ENCODE measurements at places on chromosomes 12 and 14.

- DNase-seq = peak; percentile 36
These were observed 42.4 kb upstream of the SGPP1 start for GRCh38 chr14:63770187-63770807.

- DNase-seq = no peak
These were observed 25.4 kb upstream of the TESC start for GRCh38 chr12:117124421-117125271.

- no peak for DNase-seq
These were observed 410.3 kb downstream of the PCNX1 start for GRCh38 chr14:71317385-71318096.

DNA sequence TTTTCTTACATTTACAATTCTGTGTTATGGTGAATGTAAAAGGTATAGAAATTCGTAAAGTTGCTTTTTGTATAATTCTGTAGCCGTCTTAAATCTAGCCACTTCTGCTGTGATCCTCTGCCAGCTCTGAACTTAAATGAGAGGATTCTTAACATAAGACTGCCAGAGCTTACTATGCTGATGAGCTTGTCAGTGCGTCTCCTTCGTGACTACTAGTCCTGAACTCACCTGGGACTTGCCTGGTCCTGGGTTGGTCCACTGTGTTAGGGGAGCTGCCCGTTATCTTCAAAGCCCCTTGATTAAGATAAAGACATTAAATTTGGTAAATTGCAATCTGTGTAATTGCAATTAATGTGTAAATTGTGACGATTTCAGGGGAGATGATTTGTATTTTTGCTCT is 44.7 kb downstream of the UNC79 start:
- no peak for DNase-seq

DNA sequence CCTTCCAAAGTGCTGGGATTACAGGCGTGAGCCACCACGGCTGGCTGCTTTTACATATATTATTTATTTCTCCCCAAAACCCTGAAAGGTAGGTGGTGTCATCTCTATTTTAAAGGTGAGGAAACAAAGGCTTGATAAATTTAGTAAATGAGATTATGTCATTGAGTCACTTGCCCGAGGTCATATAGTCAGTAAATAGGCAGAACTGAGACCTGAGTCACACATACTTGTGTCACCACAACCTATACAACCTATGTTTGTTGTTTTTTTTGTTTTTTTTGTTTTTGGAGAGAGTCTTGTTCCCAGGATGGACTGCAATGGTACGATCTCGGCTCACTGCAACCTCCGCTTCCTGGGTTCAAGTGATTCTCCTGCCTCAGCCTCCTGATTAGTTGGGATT is 12.8 kb downstream of the TSFM start:
- no peak for DNase-seq

GRCh38 chr14:87698481-87698880 is 294.5 kb downstream of the GALC start:
- no peak for DNase-seq

DNA sequence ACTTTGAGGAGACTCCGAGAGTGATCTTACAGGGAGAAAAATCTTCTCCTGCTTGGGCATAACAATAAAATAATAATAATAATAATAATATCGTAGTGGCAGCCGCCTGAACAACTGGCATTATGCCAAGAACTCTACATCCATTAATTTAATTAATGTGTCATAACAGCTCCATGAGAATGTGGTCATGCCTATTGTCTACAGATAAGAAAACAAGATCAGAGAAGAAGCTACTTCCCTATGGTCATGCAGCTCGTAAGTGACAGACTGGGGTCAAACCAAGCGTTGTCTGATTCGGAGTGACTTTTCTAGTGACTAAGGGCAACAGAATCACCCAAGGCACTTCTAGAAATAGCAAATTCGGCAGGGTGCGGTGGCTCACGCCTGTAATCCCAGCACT is 11.7 kb downstream of the PROX2 start:
- DNase-seq = no peak

- DNase-seq = no peak
These were observed 3.1 kb downstream of the CEBPE start for GRCh38 chr14:23115918-23116317.

DNA sequence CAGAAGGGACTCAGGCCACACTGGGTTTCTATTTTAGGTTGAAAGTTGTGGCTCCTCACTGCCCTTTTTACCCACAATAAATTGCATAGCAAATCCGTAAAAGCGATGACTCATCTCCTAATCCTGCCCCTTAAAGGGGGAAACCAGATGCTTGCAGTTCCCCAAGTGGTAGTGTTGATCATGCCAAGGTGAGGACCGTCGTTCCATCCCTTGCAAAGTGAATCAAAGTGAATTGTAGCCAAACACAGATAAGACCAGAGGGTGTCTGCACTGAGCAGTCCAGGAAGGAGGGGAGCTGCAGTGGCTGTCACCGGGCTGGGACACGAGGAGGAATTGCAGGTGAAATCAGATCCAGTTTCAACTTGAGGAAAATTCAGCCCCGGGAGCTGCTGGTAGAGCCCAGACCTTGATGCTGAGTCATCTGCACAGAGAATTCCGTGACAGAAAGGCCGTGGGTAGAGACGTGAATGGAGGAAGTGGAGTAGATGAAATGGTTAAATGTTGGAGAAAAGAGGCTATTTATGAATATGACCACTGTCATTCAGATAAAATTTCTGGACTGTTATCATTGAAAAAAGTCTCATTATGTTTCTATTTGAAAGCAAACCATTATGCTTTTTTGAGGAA is 44.2 kb upstream of the MMP17 start:
- peak; percentile 73 for DNase-seq

DNA sequence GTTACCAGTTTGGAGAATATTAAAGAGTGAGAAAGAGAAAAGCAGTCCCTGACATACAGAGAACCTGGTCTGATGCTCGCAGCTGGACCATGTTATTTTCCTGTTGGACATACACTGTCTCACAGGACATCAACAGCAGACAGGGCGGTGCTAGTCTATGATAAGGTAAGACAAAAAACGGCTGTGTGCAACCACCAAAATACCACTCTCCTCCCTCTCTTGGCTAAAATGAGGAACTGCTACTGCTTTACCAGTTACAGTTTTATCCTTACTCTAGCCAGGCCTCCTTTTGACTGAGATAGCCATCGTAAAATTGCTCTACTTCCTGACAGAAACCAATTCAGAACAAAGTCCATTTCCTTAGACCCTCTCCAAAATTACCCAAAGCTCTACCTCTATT is 47.0 kb upstream of the ERGIC2 start:
- DNase-seq = peak; percentile 36

DNA sequence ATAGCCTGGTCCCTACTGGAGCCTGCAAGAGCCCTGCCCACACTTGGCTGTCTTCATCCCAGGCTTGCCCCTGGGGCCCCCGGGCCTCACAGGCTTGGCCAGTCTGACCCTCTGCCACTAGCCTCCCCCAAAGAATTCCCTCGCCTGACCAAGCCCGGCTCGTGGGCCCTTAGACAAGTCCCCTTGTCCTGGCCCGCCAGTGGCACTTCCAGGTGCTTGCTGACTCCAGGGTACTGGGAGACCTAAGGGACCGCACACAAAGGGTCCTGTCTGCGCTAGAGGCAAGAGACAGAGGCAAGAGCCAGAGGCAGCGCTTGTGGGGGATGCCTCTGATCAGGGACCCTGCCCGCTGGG is 5.0 kb downstream of the BTBD6 start:
- DNase-seq = no peak

- no peak for DNase-seq
These were observed 27.1 kb upstream of the KRT77 start for GRCh38 chr12:52730383-52730782.

DNA sequence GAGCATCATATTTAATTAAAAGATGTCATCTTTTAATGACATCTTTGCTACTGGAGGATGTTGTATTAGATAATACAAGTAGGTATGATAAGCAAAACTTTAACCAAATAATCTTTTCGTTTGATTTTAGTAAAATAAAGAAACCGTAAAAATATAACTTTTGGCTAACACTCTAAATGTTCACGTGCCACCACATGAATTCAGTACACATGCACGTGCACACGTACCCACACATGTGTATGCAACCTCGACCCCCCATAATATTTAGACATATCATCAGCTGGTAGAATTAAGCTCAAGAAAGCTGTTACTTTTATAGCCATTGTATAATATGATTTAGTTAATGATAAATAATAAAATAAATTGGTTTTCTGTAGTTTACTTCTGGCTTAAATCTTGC is 566.6 kb upstream of the FBXO33 start:
- DNase-seq = no peak

Measured in HCT116 (cell line).